ENCODE measurements at places on chromosomes 7 and 10.

DNA sequence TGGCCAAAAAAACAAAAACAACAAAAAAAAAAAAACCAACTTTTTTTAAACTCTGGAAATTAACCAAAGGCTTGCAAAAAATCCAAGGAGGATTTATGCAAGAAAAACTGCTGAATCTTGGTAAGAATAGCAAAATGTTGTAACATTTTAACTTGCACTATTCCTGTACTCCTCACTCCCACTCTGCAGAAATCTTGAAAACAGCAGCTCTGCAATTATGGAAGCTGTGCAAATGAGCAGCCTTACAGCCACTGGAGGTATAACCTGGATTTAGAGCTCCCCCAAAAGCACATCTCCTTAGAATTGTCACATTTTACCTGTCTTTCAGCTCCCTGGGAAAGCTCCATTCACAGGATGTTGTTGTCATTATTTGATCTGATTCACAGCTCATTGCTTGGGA, 41.8 kb upstream of the LRGUK start:
- DNase-seq: no peak

DNA sequence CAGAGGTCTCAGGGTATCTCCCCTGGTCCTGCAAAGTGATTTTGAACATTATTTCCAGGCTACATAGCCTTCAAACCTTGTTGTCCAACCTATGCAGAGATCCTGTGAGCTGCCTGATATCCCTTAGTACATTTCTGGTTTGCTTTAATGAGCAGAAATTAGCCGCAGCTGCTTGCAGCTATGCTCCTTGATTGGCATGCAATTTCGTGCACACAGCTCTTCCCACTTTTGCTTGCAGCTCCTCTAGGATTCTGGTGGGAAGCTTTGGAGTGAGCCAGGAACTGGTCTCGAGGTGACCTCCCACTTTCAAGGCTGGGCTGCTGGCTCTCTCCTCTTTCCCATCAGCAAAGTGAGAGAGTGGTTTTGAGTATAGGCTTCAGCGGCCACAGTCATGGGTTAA, 45.8 kb downstream of the OAT start:
- DNase-seq: no peak

DNA sequence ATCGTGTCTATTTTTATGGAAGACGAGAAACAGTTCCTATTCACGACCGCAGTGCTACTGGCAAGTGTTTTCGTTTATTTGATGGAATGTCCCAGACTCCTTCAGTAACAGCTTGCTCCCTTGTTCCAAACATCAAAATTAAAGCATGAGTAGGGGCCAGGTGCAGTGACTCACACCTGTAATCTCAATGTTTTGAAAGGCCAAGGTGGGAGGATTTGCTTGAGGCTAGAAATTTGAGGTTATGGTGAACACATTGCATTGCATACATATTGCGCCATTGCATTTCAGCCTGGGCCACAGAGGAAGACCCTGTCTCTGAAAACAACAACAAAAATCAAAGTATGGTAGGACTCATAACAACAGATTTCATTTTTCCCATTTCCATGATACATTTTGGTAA, 22.8 kb downstream of the PTTG1IP2 start:
- no peak for DNase-seq

DNA sequence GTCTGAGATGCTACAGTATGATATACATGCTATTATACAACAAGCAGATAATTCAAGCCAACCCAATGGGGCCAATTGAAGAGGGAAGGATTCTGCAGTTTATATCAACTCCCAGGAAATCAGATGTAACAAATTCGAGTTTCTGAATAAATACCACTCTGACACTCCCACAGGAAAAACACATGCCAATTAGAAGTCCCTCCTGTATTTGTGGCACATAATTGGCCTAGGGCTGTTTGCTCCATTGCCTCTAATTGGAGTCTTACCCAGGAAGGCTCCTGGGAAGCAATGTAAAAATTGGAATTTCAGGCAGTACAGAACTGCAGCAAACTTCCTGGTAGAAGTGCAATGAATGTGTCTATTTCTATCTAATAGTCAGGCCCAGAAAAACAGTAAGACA, 4.7 kb downstream of the PPA1 start:
- no peak for DNase-seq
